ENCODE measurements at places on chromosomes 5 and 9.

GRCh38 chr5:10351919-10352318 lies 1.6 kb upstream of the MARCHF6 start:
- no peak for DNase-seq

- DNase-seq: no peak
Measured at GRCh38 chr5:14594378-14595074, 12.9 kb downstream of the OTULINL start.

DNA sequence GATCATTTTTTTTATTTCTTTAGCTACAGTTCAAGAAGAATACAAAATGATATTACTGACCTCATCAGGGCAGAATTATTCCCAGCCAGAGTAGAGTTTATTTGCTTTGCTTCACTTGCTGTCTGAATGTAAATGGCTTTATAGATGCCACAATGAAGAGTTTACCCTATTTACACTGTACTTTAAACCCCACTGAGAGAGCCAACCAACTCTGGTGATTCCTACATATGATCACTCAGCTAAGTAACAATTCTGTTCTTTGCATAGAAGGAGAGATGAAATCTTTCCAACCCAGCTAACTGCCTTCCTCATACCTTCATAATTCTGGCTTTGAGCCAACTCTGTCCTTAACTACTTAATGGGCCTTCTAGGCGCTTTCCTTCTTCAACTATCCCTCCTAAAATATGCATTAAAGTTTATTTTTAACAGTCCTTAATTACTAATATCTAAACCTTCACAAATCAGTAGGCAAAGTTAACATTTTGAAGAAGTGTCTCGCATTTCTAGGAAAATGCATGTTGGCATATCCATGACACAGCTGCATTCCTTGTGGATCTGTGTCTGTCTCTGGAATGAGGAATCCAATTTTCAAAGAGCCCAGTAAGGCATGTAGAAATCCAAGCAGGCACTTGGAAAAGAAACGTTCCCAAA lies 284.8 kb upstream of the GRAMD2B start:
- DNase-seq: no peak

DNA sequence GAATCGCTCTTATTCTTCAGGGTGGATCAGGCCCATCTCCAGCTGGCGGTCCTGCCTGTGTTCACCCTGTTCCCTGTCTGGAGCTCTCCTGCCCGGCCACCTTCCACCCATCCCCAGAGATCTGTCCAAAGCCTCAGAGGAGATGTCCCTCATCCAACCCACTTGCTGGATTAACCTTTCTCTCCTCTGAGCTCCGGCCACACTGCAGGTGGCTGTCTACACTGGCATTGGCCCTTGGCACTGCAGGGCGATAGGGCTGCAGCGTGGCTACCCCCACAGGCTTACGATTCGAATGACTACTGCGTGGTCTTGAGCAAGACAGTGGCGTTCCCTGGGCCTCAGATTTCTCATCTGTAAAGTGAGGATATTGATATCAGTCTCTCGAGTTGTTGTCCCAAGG lies 63.8 kb upstream of the BARHL1 start:
- no peak for DNase-seq

DNA sequence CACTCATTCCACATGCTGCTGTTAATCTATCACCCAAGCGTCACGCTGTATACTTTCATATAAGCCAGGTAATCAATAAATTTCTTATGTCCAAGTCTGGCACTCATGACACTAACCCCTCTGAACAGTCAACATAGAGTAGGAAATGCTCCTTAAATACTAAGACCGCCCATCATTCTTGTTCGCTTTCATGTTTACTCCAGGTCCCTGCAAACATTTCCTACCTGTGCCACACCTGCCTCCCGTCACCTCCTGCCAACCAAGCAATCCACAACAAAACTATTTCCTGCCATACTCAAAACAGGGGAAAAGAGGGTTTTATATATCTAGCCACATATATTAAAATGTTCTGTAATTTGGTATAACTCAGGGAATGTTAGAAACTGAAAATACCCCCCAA lies 39.0 kb downstream of the ZFR start:
- DNase-seq: no peak

GRCh38 chr5:77157732-77158532 lies 52.5 kb upstream of the PDE8B start:
- DNase-seq: no peak

- DNase-seq: no peak
Measured at GRCh38 chr9:4119778-4120554, 179.9 kb downstream of the GLIS3 start.

DNA sequence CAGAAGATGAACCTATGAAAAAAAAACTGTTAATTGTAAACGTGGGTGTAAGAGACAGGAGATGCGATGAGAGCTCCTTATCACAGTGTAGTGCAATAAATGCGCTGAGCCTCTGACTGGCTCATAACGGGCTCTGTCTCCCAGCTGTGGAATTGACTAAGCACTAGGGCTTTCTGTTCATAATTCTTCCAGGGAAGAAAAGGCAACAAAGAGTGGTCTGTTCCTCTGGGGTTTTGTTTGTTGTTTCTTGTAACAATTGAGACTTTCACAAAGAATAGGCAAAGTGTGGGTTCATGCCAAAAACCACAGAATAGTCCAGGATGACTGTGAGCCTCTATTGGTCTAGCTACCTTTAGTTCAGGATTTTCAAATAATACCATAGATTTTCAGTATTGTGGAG lies 39.4 kb downstream of the UBE2QL1 start:
- DNase-seq: no peak

DNA sequence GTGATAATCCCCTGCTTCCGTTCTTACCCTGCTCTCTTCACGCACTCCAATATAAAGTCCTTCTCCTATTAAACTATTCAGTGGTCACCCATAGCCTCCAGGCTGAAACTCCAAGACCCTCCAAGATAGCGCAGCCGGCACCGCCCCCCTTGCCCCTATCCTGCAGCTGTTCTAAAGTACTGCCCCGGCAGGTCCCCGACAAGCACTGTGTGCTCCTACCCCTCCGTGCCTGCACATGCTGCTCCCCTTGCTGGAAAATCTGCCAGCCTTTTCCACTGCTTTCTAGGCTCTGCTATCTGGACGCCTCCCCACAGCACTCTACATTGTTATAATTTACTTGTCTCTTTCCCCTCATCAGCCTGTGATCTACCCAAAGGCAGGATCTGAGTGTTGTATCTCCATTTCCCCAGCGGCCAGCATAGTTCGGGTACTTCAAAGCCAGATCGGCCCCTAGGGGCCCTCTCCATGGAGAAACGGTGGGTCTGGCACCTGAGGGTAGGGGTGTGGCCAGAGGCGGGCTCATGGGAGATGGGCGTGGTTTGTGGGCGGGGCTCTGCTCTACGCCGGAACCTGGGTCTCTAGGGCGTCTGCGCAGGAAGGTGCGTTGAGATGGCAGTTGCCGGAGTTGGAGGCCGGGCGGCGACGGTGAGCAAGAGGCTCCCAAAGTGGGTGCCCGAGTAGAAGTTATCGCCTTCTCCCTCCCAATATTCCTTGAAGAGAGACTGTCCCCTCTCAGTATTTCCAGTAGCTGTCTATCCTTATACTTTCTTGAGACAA lies 83.5 kb upstream of the RUSC2 start:
- DNase-seq: peak; percentile 5

- no peak for DNase-seq
Measured at GRCh38 chr9:109588415-109588814, 90.3 kb upstream of the PTPN3 start.

- no peak for DNase-seq
Measured at GRCh38 chr9:108565651-108566378, 290.0 kb downstream of the ACTL7B start.

GRCh38 chr9:129482521-129483414 lies 138.1 kb downstream of the C9orf50 start:
- DNase-seq: no peak

DNA sequence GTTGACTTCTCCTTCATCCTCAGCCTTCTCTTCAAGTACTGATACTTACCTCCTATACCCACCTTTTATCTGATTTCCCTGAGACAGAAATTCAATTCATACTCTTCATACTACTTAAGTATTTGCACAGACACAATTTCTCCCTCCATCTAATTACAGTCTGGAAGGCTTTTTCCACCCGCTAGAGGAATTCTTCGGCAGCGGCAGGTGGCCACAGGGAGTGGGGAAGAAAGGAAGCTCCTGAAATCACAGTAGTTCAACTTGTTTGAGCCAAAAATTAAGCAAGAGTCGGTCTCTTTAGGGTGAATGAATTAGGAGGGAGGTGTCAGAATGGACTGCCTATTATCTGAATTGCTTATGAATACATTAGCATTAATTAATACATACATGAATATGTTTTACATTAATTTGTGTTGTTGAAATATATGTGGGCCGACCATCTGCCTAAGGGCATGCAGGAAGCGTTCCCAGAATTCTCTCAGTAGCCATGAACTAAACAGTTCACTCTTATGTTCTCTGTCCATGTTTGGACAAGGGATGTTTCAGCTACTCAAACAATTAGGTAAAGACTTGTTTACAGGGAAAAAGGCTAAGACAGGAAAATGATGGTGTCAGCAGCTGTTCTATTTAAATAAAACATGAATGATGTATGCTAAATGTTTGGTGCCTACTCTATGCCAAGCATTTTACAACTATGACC lies 101.4 kb upstream of the SMARCA2 start:
- DNase-seq: no peak

DNA sequence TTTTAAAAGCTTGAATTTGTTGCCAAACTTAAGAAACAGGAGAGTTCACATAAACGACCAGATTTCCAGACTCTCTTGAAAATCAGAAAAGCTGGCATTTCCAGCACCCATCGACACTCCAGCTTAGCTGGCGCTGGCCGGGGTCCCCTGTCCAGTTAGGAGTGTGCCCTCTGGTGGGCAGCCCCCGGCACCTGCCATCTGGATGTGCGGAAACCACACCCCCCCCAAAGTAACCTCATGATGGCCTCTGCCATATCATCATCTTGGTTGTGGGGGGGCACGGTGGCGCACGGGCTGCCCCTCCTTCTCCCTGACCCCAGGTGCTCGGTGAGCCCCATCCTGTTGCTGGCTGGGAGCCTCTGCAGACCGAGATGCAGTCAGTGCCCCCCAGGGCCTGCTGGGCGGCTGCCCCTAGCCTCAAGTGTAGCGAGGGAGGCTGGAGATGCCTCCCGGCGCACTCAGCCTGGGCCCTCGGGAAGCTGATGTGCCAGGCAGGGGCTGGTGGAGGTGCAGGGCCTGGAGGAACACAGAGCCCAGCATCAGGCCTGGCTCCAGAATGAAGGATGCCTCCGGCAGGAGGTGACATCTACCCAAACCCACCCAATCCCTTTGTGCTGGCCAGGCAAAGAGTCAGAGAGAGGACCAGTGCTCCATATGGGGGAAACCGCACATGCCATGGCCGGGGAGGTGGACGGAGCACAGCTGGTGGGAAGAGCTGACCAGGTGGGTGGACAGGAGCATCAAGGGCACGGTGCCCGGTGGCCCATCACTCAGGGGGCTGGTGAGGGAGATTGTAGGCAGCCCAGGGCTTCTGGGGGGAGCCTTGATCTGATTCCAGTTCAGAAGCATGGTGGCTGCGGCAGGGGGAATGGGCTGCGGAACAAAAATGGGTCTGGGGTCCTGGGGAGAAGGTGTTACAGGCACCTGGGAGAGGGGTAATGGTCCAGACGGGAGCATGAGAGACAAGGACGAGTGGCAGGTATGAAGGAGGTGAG lies 70.6 kb downstream of the ADAMTS2 start:
- DNase-seq: no peak
